ENCODE measurements at places on chromosomes 2 and 18. TPM values are rescaled to one million over a fixed set of nuclear protein-coding genes. Genes with fewer than 3 reads are reported as not detected.

- no peak for DNase-seq
These were observed 55.8 kb downstream of the DOCK10 start for GRCh38 chr2:224986477-224986876.

- no peak for DNase-seq
These were observed 7.3 kb downstream of the SRSF7 start for GRCh38 chr2:38743672-38744398.

ZNF396 gene
- total RNA-seq = 1.4 TPM

DNA sequence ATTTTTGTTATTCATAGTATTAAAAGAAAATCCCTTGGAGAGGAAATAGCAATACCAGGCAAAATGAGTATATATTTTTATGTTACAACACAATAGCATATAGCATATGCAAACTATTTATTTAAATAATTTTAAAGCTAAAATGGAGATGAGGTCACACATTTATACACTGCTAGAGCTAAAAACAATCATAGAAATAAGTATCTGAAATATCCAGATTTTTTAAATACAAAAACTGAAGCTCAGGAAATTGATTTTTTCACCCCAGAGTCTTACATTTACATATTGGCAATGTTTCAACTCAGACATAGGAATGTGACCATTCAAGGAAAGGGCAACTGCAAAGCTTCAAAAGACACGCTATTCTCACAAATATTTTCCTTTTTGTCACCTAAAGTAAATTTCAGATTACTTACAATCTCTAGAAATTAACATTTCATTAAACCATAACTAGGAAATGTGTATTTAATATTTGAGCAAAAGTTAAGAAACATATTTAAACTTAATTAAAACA is 8.9 kb downstream of the TFPI start:
- DNase-seq = peak; percentile 47

MAP3K19 gene
- not detected for total RNA-seq

RASGRP3 gene
- total RNA-seq = 2.0 TPM

- DNase-seq = peak; percentile 52
These were observed 136.1 kb downstream of the MCFD2 start for GRCh38 chr2:46779447-46779941.

DNA sequence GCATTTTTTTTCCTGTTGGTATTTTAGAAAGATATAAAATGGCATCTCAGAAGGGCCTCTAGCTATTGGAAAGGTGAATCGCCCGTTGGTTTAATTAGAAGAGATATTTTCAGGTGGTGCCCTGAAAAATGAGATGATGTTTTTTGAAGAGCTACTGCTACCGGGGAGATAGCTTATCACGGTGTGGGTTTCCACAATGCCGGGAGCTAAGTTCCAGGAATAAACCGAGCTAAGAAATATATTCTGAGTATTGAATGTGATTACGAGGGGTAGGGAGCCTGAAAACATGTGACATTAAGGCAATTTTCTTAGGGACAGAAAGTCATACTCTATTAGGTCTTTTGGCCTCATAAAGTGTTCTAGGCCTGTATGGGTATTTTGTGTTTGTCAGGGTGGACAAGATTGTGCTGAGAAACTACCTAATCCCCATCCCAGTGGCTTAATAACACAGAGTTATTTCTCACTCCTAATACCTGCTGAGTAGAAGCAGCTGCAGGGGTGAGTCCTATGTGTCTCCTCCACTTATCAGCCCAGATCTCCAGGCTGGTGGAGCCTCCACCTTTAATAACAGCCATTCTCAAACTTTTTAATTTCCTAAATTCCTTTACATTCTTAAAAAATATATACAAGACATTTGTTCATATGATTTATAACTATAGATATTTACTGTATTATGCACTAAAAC is 150.2 kb downstream of the LRRTM1 start:
- no peak for DNase-seq

ASB18 gene
- total RNA-seq = not detected

PARD3B gene
- total RNA-seq = 7.0 TPM

- no peak for DNase-seq
These were observed 222.2 kb downstream of the MYCN start for GRCh38 chr2:16162491-16163040.

Measured in astrocyte (in vitro differentiated cells and primary cell).